ENCODE measurements at places on chromosomes 3 and 15.

DNA sequence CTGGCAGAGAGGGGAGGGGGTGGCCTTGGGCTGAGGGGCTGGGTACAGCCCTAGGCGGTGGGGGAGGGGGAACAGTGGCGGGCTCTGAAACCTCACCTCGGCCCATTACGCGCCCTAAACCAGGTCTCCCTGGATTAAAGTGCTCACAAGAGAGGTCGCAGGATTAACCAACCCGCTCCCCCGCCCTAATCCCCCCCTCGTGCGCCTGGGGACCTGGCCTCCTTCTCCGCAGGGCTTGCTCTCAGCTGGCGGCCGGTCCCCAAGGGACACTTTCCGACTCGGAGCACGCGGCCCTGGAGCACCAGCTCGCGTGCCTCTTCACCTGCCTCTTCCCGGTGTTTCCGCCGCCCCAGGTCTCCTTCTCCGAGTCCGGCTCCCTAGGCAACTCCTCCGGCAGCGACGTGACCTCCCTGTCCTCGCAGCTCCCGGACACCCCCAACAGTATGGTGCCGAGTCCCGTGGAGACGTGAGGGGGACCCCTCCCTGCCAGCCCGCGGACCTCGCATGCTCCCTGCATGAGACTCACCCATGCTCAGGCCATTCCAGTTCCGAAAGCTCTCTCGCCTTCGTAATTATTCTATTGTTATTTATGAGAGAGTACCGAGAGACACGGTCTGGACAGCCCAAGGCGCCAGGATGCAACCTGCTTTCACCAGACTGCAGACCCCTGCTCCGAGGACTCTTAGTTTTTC lies 4.9 kb downstream of the ISL2 start:
- no peak for DNase-seq

- DNase-seq = no peak
These were observed 66.1 kb downstream of the FILIP1L start for GRCh38 chr3:100048248-100048647.

GRCh38 chr15:54387799-54388198 lies 409.6 kb downstream of the UNC13C start:
- no peak for DNase-seq

- no peak for DNase-seq
These were observed 301.1 kb downstream of the DIPK2A start for GRCh38 chr3:144272680-144273079.

GRCh38 chr15:38263996-38264395 lies 11.4 kb downstream of the SPRED1 start:
- no peak for DNase-seq

GRCh38 chr3:41178576-41178975 lies 20.7 kb upstream of the CTNNB1 start:
- DNase-seq = no peak

- DNase-seq = no peak
These were observed 1.1 kb downstream of the TBC1D2B start for GRCh38 chr15:78076231-78077052.

DNA sequence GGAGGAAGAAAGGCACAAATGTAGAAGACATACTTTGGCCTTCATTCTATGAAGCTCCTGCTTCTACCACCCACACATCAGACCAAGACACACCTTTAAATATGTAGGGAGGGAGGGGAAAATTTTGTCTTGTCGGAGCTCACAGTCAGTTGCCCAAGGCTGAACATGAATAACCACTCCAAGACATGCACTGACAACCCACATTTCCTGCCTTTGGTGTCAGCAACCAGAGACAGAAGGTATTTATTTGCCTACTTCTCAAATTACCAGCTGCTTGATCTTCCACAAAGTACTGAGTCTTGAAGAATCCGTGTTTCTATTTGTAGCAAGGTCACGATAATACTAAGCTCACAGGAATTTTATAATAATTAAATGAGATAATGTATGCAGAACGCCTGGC lies 169.7 kb downstream of the KCNMB2 start:
- no peak for DNase-seq

DNA sequence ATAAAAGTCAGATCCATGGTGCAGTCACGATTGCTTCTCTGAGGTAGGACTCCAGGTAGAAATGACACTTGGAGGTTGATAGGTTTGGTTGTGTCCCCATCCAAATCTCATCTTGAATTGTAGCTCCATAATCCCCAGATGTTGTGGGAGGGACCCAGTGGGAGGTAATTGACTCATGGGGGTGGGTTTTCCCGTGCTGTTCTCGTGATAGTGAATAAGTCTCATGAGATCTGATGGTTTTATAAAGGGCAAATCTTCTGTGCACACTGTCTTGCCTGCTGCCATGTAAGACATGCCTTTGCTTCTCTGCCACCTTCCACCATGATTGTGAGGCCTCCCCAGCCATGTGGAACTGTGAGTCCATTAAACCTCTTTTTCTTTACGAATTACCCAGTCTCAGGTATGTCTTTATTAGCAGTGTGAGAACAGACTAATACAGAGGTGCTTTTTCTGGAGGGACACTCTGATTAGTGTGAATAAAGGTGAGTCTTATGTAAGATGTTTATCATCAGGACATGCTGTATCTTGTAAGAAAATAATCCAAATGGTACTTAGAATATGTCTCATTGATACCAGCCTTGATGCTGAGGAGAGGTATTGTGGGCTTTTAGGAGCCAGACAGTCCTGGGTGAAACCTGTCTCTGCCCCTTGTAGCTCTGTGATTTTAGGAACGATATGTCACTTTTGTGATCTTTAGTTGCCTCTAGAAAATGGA lies 43.0 kb downstream of the SLCO3A1 start:
- no peak for DNase-seq

- no peak for DNase-seq
These were observed 62.8 kb upstream of the SNRPA1 start for GRCh38 chr15:101357885-101358284.

DNA sequence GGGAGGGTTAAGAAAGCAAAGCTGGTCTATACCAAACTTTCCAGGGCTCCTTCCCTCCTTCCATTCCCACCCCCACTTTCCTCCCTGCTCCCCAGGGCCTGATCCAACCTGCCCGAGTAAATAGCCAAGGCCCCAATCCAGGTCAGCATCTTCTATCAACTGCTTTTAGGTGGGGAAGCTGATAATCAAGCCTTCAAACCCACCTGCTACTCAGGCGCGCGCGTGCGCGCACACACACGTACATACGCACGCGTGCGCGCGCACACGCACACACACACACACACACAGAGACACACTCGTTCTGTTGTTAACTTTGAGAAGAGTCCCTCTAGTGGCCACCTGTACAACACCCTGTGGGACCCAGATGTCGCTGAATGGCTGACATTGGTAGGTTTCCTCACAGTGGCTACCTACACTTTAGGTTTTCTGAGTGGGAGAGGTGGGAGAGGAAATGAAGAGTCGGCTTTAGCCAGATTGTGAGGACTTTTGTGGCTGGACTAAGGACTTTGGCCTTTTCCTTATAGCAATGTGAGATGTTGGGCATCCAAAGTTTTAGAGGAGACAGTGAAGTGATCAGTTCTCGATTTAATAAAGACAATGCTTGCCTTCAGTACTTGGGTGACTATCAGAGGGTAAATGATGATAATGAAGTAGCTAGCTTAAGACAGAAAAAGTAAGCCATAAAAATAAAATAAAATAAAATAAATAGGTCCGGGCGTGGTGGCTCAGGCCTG lies 179.9 kb upstream of the C2CD4B start:
- peak; percentile 49 for DNase-seq

GRCh38 chr15:66620341-66620740 lies 54.5 kb upstream of the LCTL start:
- no peak for DNase-seq

GRCh38 chr3:15884132-15884531 lies 86.4 kb upstream of the ANKRD28 start:
- DNase-seq = no peak

DNA sequence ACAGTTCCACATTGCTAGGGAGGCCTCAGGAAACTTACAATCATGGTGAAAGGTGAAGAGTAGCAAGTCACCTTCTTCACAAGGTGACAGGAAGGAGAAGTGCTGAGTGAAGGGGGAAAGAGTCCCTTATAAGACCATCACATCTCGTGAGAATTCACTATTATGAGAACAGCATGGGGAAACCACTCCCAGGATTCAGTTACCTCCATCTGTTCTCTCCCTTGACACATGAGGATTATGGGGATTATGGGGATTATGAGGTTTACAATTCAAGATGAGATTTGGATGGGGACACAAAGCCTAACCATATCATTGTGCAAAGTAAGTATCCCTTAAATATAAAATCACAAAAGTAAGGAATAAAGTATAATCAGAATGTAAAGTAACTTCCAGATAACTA lies 375.9 kb upstream of the NAALADL2 start:
- DNase-seq = no peak

Measured in hindlimb muscle (tissue), 1 donor.